GM04504 (cell line): ENCODE measurements at places on chromosomes 3 and 15.

GRCh38 chr3:37943631-37944314 lies 46.8 kb upstream of the VILL start:
- no peak for DNase-seq

- DNase-seq = no peak
These were observed 11.4 kb upstream of the MGA start for GRCh38 chr15:41648770-41649169.

- DNase-seq = no peak
These were observed 16.6 kb downstream of the NFKBIZ start for GRCh38 chr3:101865751-101866509.

GRCh38 chr15:70710714-70711113 lies 52.6 kb downstream of the UACA start:
- DNase-seq = no peak

- DNase-seq = no peak
These were observed 403.4 kb downstream of the IL5RA start for GRCh38 chr3:2706836-2707210.

- no peak for DNase-seq
These were observed 12.2 kb downstream of the CLN6 start for GRCh38 chr15:68217341-68217740.

DNA sequence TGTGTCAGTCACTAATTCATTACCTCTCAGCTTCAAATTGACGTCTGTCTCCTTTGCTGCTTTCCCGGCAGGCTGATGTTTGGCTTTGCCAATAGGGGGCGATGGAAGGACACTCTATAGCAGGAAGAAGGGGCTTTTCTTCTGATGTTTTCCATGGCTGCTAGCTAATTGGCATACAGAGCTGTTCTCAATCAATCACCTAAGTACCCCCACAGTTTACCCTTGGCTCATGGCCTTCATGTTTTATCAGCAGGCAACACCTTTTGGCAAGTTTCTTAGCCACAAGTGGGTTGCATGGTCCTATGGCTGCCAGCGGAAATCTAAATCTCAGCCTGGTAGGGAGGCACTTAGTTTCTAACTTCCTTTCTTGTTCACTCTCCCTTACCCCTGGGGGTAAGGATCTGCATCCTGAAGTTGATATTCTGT lies 45.0 kb downstream of the ESYT3 start:
- no peak for DNase-seq

DNA sequence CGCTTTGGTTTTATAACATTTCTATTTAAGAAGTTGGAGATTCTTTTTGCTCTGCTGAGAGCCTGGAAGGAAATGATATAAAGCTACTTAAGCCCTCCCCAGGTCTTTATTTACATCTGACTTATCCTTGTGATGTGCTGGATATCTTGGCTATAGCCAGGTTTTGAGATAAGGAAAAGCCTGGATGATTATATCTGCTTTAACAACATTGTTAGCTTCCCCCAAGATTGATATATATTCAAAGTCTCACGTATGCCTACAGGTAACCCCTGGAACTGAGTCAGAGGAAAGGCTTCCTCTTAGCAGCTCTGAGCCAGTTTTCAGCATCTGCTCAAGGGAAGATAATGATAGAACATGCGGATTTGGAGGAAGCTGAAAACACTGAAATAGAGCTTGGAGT lies 61.5 kb upstream of the CRBN start:
- DNase-seq = no peak

GRCh38 chr3:177473184-177473583 lies 275.9 kb upstream of the TBL1XR1 start:
- no peak for DNase-seq
